ENCODE measurements at places on chromosomes 4 and X. TPM values are rescaled to one million over a fixed set of nuclear protein-coding genes. Genes with fewer than 3 reads are reported as not detected.

Gene GABRE
- 184 TPM for total RNA-seq

Gene PABPC1L2B
- not detected for total RNA-seq

- no peak for DNase-seq
Observed at GRCh38 chrX:9390121-9390520, 74.7 kb upstream of the TBL1X start.

DNA sequence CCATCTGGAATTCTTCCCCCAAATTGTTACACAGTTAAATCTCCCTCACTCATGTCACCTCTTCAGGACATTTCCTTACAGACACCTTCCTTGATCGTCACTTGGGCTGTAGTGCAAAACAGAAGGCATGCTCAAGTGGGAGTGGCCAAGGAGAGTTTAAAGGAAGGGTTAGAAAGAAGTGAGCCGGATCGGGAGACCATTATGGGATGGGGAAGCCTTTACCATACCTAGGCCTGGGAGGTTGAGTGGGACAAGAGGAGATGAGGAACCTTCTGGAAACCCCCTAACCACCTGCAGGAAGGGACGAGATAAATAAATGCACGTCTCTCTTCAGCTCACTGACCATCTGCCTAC is 102.7 kb downstream of the UCHL1 start:
- no peak for DNase-seq

- no peak for DNase-seq
Observed at GRCh38 chr4:123825596-123826291, 429.1 kb downstream of the SPRY1 start.

- DNase-seq = no peak
Observed at GRCh38 chr4:19803406-19803805, 448.3 kb upstream of the SLIT2 start.

GRCh38 chr4:45241976-45242375 is 515.6 kb upstream of the GNPDA2 start:
- no peak for DNase-seq

GRCh38 chrX:9340598-9341290 is 124.1 kb upstream of the TBL1X start:
- no peak for DNase-seq

DNA sequence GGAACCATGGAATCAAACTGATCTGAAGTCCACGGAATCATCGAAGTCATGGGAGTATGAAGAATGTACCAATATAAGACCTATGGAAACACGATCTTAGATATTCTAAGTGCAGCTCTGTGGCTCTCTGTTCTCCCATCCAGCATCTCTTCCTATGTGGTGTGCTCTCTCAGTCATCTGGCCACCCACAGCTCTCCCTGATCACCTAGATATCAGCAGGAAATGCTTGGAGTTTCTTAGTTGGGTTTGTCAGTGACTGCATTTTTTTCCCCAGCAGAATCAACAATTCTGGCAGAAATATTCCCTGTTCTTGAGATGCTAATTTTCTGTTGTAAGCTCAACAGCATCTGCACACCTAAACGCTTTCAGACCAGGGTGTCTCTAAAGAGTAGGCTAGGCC is 94.1 kb downstream of the GC start:
- DNase-seq = no peak

GRCh38 chr4:139955600-139955999 is 198.4 kb downstream of the MAML3 start:
- DNase-seq = no peak

DNA sequence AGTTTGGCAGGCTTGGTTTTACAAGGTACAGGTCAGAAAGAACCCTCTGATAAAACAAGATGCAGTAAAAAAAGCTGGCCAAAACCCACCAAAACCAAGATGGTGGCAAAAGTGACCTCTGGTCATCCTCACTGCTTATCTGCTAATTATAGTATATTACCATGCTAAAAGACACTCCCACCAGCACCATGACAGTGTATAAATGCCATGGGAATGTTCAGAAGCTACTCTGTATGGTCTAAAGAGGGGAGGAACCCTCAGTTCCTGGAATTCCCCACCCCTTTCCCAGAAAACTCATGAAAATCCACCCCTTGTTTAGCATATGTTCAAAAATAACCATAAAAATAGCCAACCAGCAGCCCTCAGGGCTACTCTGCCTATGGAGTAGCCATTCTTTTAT is 38.1 kb upstream of the CXCL13 start:
- DNase-seq = no peak

- peak; percentile 25 for DNase-seq
Observed at GRCh38 chr4:54439831-54440243, 210.7 kb downstream of the PDGFRA start.

DNA sequence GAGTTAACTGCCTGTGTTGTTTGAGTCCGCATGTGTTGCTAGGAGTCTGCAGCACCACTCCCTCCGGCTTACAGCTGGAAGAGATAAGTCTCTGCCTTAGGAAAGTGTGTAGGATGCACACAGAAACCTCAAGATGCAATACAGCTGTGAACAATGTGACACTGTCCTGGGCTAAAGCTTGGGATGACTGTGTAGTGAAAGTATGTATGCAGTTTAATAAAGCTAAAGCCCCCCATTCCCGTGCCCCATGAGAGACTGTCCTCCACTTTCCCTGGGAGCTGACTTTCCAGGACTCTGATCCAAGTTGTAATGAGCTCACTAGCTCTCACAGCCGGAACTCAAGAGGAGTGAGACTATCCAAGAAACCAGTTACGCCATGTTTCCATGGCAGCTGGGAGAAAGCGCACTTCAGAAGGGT is 156.6 kb upstream of the FTHL17 start:
- DNase-seq = no peak

GRCh38 chrX:30597216-30598012 is 19.8 kb upstream of the TASL start:
- no peak for DNase-seq

DNA sequence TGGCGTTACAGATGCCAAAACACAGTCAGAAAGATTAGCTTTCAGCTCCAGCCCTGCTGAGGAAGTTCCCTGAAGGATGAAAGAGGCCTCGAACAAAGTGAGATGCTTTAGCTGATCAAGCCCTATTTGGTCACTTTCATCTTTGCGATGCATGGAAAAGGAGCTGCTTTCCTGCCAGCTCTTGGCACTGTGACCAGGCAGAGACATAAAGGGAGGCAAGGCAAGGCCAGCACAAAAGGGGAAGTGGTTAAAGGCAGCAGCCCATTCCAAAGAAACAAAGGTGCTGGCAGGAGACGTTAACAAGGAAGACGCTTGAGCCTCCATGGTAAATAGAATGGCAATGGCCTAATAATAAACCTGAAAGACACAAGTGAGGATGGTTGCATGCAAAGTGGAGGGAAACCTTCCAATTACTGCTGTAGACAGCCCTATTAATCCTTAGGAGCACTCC is 617.1 kb upstream of the INTU start:
- DNase-seq = no peak

DNA sequence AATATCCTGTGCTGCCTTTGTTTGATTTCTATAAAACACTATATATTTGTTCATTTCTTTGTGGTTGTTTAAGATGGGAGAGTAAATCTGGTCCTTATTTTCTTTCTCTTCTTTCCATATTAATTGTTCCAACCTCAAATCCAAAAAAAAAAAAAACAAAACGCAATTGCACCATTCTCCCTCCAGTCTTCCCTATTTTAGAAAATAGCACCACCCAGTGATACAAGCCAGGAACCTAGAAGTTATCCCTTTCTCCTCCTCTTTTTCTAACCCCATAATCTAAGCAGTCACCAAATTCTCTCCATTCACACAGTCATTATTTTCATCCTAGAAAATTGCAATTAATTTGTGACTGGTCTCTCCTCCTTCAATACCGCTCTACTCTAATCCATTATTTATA is 107.8 kb downstream of the GABRA3 start:
- DNase-seq = no peak

GRCh38 chr4:112881842-112882241 is 167.6 kb upstream of the ANK2 start:
- DNase-seq = no peak

Gene ADAM29
- not detected for total RNA-seq

Gene HTR2C
- total RNA-seq = 0.04 TPM

- no peak for DNase-seq
Observed at GRCh38 chr4:134027931-134028330, 173.7 kb downstream of the PABPC4L start.

- DNase-seq = no peak
Observed at GRCh38 chr4:146335763-146336409, 121.5 kb downstream of the REELD1 start.

- no peak for DNase-seq
Observed at GRCh38 chrX:103678199-103678993, 8.1 kb downstream of the MORF4L2 start.

Gene CT83
- not detected for total RNA-seq

DNA sequence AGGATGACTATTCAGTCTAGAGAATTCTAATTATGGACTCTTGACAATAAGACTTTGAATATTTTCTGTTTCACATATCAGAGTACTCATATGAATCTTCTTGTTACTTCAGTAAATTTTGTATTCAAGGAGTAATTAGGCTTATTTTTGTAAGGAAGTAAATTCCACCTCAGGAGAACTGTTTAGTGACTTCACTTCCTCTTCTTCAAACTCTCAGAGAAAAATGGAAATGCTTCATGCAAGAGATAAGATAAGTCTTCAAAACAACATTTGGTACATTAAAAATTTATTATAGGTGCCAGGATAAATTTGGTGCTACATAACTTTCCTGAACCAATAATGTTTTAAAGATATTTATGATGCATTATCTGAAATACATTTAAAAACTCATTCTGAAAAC is 1421.9 kb downstream of the PCDH7 start:
- no peak for DNase-seq

DNA sequence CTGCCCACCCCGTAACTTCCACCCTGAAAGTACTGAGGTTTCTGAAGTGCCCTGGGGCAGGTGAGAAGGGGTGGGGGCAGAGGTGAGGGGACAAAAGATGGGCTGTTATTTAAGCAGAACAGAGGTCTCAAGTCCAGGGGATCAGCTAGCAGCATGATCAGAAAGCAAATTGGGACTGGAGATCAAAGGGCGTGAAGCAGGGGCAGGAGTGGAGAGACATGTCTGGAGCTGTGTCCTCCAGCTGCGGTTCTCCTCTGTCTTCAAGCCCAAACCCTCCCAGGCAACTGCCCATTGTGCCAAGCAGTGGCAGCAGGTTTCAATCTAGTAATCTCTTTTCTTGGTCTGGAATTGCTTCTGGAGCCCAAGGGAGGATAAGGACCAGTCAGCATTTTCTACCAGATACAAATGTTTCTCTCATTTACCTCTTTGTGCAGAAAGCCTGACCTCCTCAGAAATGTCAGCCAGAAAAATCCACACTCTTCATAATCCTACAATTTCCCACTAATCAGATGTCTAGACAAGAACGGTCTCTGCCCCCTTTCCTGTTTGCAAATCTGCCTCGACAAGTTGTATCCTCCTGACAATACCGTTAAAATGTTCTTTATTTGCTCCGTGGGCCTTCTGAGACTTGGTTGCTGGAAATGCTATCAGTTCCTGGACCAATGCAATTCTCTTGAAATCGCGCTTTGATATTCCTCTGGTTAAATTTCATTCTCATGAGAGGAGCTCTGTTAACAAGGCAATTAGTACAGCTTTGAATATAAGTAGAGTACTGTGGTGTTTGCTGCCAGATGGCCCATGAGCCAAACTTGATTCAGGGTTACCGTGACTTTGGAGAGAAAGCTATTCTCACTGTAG is 23.2 kb upstream of the RASL11B start:
- DNase-seq = no peak

- DNase-seq = no peak
Observed at GRCh38 chrX:55841962-55842752, 124.6 kb downstream of the RRAGB start.

- no peak for DNase-seq
Observed at GRCh38 chrX:133598601-133599335, 183.5 kb upstream of the GPC4 start.

- no peak for DNase-seq
Observed at GRCh38 chr4:82099928-82100579, 273.7 kb downstream of the HNRNPD start.

GRCh38 chr4:102319594-102319993 is 25.7 kb downstream of the SLC39A8 start:
- DNase-seq = no peak

DNA sequence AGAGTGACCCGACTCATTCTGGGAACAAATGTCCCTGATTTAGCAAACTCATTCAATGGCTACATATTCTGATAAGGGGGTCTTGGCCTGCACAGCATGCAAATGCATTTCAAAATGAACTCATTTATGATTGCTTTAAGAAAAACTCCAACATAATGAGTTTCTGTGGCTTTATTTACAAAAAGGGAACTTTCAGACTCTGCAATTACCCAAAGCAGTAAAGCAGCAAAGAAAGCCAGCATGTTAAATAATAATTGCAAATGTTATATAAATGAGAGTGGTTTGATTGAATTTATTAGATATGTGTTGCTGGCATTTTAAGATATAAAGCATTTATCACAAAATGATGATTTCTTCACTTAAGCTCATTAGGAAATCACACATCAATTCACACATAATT is 295.7 kb downstream of the FBXW7 start:
- no peak for DNase-seq

GRCh38 chr4:78517050-78517652 is 34.4 kb upstream of the ANXA3 start:
- peak; percentile 45 for DNase-seq

DNA sequence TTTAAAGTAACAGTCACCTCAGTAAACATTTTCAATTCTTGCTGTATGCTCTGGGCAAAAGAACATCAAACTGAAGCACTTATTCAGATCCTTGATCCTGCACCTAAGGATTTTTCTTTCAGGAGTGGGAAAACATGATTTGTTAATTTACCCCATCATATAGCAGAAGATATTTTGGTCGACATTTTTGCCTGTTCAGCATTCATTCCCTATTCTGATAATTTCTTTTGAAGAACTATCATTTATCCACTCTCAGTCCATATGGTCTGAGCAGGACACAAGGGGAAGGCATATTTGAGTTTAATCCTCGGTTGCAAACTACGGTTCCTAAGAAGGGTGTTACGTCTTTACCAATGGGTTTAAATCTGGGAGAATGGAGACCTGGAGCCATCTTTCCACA is 1.2 kb upstream of the CLOCK start:
- no peak for DNase-seq

- DNase-seq = no peak
Observed at GRCh38 chrX:149248073-149248625, 257.0 kb downstream of the IDS start.

- no peak for DNase-seq
Observed at GRCh38 chr4:73421708-73422457, 14.1 kb upstream of the AFP start.

Gene SSX5
- total RNA-seq = not detected

- no peak for DNase-seq
Observed at GRCh38 chr4:11503166-11503565, 74.5 kb upstream of the HS3ST1 start.

GRCh38 chr4:3466691-3467600 is 3.8 kb downstream of the DOK7 start:
- no peak for DNase-seq

Gene NKX3-2
- 0.69 TPM for total RNA-seq

- peak; percentile 15 for DNase-seq
Observed at GRCh38 chrX:120450163-120450562, 18.9 kb downstream of the LAMP2 start.

Gene SPIN4
- total RNA-seq = 24.5 TPM

Gene GLUD2
- total RNA-seq = 9.6 TPM

- no peak for DNase-seq
Observed at GRCh38 chr4:131531087-131531486, 1618.0 kb upstream of the PCDH10 start.

GRCh38 chr4:128913228-128913627 is 103.7 kb downstream of the JADE1 start:
- DNase-seq = no peak

GRCh38 chr4:140149846-140150635 is 3.9 kb downstream of the MAML3 start:
- DNase-seq = peak; percentile 41

GRCh38 chr4:27215220-27215826 is 354.7 kb downstream of the STIM2 start:
- no peak for DNase-seq

Gene RNF128
- total RNA-seq = 0.07 TPM

Gene TKTL2
- 0.07 TPM for total RNA-seq
